Kidney (tissue), 22 donors: ENCODE measurements at places on chromosomes 16 and 17.

- no peak for DNase-seq
Observed at GRCh38 chr17:866568-867103, 84.5 kb downstream of the MRM3 start.

DNA sequence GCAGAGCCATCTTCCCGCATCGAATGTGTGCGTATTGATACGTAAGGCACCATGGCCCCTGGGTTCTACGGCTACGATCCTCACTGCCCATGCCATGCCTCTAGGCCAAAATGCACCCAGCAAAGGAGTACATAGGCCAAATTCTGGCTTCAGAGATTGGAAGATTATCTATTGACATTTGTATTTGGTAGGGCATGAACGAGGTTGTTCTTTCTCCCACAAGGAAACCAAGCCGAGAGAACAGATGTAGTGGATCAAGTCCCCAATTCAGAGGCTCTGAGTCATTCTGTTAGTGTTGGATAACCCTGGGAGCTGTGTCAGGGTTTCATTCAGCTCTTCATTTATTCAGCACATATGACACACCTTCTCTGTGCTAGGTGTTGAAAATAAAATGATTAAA lies 36.5 kb downstream of the HOXB1 start:
- no peak for DNase-seq

DNA sequence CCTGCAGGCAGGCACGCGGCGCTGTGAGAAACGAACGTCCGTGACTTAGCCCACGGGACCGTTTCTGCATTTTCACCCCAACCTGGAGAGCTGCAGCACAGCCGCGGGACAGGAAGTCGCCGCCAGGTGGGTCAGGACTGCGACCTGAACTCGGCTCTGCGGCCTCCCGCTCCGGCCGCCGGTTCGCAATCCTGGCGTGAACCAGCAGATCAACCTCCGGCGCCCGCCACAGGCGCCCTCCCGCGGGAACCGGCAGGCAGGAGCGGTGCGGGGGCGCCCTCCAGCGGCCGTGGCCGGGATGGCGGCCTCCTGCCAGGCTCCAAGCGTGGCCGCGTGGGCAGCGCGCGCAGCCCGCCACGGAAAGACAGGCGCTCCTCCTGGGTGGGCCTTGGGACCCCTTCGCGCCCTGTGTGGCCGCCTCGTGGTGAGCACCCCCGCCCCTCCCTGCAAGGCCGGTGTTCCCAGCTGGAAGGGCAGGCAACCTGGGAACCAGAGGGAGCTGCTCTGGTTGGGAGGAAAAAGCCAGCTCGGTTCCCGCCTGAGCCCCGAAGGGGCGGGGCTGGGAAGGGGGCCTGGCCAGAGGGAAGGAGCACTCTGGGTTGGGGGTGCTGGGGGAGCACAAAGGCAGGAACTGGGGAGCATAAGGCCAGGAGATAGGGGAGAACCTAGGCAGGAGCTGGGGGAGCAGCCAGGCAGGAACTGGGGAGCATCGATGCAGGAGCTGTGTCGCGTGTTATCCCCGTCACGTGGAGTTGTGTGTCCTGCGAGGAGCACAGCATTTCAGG lies 28.2 kb downstream of the ACTG1 start:
- DNase-seq, result peak; percentile 93

DNA sequence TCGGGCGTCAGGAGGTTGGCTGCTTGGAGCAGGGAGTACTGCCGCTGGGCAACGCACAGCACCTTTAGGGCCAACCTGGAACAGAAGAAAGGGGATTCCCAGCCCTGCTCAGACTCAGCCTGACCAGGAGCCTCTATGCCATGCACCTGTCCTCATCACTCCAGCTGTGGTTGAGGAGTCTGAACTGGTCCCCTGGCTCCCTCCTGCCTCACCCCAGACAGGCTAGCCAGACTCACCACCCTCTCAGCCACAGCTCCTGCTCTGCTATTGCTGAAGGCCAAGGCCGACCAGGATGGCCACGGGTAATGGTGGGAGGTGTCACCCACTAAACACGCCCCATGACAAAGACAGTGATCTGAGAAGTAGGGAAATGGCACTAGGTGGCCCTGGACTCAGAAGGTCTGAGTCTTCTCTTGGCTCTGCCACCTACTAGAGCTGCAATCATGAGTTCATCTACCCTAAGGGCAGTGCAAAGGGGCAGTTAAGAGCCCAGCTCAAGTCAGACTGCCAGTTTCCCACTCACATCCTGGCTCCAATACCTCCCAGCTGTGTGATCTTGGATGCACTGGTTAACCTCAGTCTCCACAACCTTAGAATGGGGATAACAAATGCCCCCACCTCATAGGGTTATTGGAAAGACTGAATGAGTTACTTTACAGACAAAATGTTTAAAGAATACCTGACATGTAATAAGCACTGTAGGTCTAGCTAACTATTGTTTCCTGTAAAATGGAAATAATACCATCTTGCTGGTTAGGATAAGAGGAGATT lies 13.8 kb upstream of the GFAP start:
- peak; percentile 25 for DNase-seq

- no peak for DNase-seq
Observed at GRCh38 chr16:50742576-50743200, 802 bp downstream of the CYLD start.

DNA sequence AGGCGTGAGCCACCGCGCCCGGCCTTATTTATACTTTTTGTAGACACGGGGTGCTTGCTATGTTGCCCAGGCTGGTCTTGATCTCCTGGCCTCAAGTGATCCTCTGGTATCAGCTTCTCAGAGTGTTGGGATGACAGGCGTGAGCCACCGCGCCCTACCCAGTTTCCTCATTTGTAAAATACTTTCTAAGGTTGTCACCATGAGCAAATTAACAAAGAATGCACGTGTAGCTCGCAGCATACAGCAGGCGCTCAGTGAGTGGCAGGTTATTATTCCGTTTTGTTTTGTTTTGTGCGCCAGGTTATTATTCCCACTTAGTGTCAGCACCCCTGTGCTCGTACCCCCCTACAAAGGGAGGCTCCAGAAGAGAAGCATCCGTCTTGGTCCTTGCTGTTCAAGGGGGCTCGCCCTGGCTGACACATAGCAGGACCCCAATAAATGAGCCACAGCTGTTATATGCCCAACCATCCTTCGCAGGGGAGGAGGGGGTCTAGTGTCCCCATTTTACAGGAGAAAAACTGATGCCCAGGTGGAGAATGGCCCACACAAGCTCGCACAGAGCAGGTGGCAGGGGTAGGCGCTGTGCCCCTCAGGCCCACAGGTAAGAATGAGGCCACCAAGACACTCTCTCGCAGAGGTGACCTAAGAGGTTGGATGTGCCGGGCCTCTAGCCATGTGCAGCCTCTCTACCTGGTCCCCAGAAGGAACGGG lies 686 bp upstream of the MIEF2 start:
- DNase-seq, result no peak

DNA sequence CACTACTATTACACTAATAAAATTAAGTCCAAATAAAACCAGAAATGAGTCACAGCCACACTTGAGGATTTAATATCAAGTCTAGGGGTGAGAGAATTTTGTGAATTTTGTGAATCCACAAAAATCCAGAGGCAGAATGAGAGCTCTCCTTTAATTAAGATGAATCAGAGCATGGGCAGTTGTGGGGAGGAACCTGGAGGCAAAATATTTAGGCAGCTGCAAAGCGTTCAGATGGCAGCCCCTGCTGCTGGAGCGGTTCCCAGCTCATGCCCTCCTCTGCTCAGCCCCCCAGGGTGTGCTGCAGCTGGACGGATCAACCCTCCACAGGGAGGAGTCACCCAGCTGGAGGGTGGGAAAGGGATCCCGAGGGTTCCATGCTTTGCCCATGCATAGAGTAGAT lies 43.4 kb upstream of the IRX6 start:
- no peak for DNase-seq

GRCh38 chr17:81537343-81537855 lies 9.2 kb downstream of the FSCN2 start:
- DNase-seq, result peak; percentile 90

DNA sequence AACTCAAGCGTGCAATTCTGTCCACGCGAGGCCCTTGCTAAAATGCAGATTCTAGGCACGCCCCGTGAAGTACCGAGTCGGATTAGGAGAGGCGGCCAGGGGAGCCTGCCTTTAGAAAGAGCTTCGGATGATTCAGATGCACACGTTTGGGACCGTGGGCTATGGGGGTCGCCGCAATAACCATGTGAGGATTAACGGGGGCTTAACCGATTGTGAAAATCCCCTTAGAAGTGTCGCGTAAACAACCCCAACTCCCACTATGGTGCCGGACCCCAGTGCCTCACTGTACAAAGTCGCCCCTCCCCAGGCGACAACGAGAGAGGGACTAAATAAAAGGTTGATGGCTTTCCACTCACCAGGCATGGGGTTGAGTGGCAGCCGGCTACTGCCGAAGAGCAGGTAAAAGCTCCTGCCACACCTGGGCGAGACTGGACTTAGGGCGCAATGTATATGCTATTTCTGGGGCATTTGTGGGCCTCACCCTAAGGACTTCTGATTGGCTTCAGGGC lies 635 bp upstream of the SP2 start:
- no peak for DNase-seq

GRCh38 chr16:50227120-50227519 lies 39.2 kb upstream of the ADCY7 start:
- no peak for DNase-seq

DNA sequence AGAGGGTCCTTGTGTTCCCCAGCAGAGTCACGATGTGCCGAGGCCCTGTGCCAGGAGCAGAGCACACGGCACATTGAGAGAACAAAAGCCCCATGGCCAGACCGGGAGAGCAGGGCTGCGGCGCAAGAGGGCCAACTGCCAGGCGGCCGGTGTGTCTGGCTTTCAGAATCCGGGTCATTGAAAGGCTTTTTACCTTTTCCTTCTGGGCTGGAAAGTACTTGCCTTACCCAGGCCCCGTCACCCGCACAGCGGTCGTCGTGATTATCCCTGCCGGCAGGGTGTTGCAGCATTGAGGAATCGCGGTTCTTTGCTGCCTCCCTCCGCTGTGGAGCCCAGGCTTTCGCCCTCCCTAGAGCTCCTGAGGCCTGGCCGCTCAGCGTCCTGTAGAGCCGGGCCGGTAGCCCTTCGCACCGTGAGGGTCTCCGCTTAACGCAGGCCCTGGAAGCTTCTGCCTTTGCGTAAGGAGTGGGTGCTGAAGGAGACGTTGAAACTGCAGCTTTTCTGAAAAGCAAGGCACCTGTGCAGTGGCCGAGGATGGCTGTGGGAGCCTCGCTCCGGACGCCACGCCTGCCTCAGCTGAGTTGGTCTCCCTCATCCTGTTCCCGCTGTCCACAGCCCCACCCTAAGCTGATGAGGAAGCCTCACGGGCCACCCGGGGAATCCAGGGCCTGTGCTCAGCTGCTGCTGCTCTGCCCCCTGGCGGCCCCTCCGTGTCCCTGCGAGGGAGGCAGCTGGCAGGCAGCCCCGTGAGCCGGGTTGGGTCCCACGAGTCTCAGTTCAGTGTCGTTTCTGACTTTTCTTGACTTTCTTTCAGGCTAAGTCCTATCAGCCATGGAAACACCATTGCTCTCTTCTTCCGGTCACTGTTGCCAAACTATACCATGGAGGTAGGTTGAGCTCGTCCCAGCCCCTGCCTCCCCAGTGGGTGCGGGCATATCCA lies 8.6 kb upstream of the MC1R start:
- DNase-seq, result peak; percentile 48

DNA sequence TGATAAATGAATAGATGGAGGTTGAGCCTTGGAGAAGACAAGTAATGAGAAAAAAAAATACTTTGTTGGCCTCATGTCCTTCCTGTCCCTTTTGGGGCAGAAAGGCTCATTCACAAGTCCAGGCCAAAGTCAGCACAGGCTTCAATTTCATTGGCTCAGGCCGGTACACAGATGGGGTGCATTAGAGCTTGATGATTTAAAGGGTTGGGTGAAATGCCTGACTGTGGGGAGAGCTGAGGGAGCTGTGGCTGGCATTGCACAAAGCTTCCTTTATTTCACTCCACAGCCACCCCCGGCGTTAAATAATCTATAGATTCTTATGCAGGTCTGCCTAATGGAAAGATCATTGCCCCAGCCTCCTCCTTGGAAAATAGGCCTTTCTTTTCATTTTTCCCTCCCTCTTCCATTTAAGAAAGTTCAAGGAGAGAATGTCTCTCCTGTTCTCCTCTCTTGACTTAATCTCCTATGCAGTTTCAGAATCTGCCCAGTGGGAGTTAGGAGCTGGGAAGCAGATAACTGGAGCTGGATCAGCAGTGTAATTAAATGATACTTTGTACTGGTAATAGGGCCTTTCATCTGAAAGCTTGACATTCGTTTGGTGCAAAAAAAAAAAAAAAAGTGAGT lies 24.4 kb downstream of the YPEL2 start:
- DNase-seq, result no peak

DNA sequence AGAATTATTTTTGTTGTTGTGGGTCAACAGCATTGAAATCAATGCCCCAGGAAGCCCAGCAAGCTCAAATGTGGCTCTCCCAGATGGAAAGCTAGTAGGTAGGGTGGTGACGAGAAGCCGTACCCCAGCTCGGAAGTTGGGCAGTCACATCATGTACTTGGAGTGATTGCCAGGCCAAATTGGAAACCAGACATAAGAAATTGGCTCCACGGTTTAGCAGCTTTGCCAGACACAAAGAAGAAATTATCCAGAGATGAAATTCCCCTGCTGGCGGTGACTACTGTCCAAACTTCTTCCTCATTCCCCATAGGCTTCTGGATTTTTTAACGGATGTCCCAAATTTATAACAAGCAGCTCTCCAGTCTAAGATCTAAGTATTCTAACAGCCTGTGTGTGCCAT lies 95.9 kb downstream of the OR1D5 start:
- DNase-seq, result no peak

- no peak for DNase-seq
Observed at GRCh38 chr17:20294120-20294519, 173.2 kb downstream of the LGALS9B start.

- no peak for DNase-seq
Observed at GRCh38 chr17:1322014-1322428, 42.6 kb downstream of the TRARG1 start.
